ENCODE measurements at places on chromosomes 7 and 10.
A peak's percentile ranks its signal among the peaks of the same experiment; 100 is the strongest.

GRCh38 chr7:1943326-1943725 is 273.2 kb downstream of the ELFN1 start:
- DNase-seq, result no peak

- DNase-seq, result no peak
Measured at GRCh38 chr10:3886641-3887251, 101.7 kb upstream of the KLF6 start.

DNA sequence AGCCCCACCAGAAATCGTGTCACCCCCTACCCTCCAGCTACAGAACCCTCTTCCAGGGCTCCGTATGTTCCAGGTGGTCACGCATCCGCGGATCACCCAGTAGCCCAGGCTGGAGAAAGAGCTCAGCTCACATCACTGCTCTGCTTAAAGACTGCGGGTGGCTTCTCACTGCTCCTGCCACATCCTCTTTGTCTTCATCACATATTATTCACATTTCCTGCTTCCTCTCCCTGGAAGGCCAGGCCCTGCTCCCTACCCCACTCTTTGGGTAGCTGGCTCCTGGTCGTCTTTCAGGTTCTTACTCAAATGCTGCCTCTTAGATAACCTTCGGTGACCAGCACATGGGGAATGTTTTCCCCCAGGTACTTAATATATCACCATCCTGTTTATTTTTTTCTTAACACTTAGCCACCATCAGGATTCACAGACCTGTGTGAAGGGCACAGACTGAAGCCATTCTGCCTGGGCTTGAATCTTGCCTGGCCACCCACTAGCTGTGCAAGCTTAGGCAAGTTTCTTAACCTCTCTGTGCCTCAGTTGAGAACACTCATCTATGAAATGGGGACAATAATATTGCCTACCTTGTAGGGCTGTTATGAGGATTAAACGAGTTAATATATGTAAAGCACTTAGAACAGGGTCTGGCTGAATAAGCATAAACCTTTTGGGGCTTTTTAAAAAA is 307.8 kb downstream of the PRPF18 start:
- no peak for DNase-seq

GRCh38 chr10:14554091-14554490 is 220.6 kb downstream of the FAM107B start:
- no peak for DNase-seq

DNA sequence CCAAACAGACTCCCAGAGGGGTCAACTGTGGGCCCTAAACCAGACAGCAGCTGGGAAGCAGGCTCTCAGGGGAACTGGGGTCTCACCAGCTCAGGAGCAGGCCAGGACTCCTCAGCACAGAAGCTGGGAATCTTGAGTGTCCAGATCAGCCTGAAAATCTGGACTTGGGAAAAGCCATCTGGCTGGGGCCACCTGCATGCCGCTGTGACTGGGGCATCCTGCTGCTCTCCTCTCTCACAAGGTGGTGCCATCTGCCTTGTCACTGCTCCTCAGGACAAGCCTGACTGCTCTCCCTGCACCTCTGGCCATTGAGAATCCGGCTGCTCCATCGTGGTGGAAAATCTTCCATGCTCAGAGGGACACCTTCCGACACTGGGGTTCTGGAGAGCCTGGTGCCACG is 141.4 kb downstream of the PLPP4 start:
- no peak for DNase-seq

GRCh38 chr10:111075577-111076185 is 1.1 kb upstream of the ADRA2A start:
- DNase-seq, result no peak

DNA sequence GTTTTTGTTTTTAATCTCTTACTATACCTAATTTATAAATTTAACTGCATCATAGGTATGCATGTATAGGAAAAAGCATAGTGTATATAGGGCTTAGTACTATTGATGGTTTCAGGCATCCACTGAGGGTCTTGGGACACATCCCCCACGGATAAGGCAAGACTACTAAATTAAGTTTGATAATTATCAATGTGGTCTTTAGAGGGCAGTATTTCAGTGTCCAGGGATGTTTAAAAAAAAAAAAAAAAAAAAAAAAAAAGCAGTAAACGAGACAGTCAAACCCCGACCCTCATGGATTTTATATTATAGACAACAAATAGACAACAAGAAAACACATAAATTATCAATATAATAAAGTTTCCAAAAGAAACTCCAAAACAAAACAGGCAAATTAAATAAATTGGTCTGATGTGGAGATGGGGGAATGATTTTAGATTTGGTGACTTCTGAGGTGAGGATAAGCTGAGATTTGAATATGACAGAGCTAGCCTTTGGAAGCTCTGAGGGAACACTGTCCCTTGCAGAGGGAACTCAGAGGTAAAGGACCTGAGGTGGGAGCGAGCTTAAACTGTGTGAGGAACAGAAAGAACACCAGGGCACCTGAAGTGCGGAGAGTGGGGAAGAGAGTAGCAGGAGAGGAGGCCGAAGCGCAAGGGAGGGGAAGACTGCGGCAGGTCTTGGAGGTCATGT is 14.8 kb downstream of the ACSM6 start:
- no peak for DNase-seq

GRCh38 chr7:121558288-121558687 is 162.2 kb upstream of the FAM3C start:
- no peak for DNase-seq

GRCh38 chr7:132655131-132655727 is 79.0 kb upstream of the PLXNA4 start:
- DNase-seq, result peak; percentile 70

GRCh38 chr7:31811650-31812461 is 124.8 kb downstream of the PPP1R17 start:
- DNase-seq, result no peak

DNA sequence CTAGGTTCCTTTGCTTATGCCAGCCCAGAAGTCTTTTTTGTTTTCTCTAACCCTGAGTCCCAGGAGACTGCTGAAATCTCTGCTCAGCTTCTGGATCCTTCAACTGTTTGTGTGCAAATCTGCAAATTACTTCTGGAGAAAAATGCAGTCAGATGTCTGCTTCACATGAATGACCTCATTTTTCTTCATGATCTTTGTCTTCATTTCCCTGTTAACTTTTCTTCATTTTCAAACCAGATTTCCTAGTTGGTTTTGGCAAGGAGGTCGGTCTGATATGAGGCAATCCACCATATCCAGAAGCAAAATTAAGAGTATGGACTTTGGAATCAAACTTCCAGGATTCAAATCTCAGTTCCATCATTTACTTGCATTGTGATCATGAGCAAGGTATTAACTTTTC is 66.8 kb downstream of the ZNF503 start:
- DNase-seq, result no peak

- DNase-seq, result no peak
Measured at GRCh38 chr10:29555091-29555745, 79.6 kb downstream of the SVIL start.

DNA sequence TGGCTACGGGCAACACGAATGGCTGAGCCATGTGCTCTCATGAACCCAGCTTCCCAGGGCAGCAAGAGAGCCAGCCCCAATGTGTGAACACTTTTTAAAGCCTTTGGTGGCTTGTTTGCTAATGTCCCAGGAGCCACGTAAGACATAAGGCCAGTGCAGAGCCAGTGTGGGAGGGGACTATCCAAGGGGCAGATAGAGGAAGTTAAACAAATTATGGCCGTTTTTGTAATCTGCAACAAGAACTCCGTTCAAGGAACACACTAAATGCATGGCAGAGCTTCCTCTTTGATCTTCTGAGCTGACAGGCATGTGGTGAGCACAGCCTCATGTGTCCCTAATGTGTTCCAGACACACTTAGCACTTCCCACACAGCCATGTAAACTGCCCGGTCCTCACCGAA is 133.3 kb downstream of the TEX36 start:
- no peak for DNase-seq

GRCh38 chr10:99329304-99329553 is at the start of gene CNNM1:
TSS of gene CNNM1 (plus strand) at chr10:99329356. CDS start at chr10:99329388, 32 bp downstream.
- no peak for DNase-seq

- DNase-seq, result no peak
Measured at GRCh38 chr7:1758028-1758858, 88.2 kb downstream of the ELFN1 start.

GRCh38 chr10:75352650-75353049 is 48.9 kb downstream of the ZNF503 start:
- no peak for DNase-seq

DNA sequence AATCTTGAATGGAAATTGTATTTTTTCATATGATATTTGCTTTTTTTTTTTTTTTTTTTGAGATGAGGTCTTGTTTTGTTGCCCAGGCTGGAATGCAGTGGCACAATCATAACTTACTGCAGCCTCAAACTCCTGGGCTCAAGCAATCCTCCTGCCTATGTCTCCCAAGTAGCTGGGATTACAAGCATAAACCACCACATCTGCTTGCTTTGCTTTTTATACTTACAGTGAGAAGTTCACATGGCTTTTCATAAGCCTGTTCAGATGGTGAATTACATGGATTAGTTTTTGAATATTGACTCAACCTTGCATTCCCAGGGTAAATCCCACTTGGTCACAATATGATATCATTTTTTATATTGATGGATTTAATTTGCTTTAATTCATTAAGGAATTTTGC is 22.0 kb downstream of the LRRD1 start:
- no peak for DNase-seq

- no peak for DNase-seq
Measured at GRCh38 chr7:2471396-2471795, 4.8 kb downstream of the GRIFIN start.

GRCh38 chr7:29090151-29090805 is 56.1 kb downstream of the CPVL start:
- no peak for DNase-seq

- DNase-seq, result no peak
Measured at GRCh38 chr7:111264981-111265380, 174.1 kb downstream of the LRRN3 start.

DNA sequence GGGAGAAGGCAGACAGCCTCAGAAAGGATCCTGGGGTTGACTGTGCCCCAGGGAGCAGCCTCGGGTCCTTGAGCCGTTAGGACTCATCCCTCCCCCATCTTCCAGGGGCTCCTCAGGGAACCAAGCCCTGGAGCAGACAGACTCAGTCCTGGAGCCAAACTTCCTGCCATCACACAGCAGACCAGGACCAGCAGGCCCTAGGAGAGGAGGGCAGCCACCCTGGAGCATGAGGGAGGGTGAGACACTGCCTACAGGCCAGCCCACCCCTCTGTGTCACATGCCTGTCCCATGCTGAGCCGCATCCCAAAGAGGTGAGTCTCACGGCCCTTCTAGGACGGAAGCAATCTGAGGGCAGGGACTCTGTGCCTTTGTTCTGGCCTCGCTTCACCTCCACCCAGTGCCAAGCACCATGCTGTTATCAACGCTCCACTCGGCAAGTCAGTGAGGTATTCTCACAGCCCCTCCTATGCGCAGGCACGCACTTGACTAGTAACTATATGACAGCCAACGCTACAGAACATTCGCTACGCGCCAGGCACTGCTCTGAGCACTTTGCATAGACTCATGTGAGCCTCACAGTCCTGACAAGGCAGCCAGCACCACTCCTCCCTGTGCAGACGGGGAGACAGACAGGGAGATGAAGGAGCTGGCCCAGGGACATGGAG is 19.1 kb downstream of the MAD1L1 start:
- DNase-seq, result no peak

DNA sequence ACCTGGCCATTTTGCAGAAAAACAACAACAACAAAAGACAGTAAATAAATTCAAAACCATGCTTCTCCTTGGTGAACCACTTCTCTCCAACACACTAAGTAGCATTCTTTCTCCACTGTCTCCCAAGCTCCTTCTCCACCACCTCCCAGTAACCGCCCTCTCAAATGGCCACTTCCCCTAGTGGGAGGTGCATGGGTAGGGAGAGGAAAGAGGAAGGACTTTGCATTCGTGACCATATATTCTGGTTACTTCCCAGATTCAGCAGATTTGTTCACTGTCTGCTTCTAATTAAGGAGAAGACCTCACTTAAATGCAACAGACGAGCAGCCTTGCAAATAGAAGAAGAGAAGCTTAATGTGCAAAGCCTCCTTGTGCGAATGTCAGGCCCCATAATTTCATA is 166.8 kb downstream of the SORCS1 start:
- no peak for DNase-seq

GRCh38 chr7:373818-374705 is 84.1 kb downstream of the FOXL3 start:
- DNase-seq, result no peak

- no peak for DNase-seq
Measured at GRCh38 chr7:27917119-27917518, 177.2 kb downstream of the TAX1BP1 start.

- peak; percentile 52 for DNase-seq
Measured at GRCh38 chr10:22652988-22653481, 61.3 kb downstream of the PIP4K2A start.

- peak; percentile 52 for DNase-seq
Measured at GRCh38 chr10:60732198-60732806, 46.0 kb upstream of the CDK1 start.

DNA sequence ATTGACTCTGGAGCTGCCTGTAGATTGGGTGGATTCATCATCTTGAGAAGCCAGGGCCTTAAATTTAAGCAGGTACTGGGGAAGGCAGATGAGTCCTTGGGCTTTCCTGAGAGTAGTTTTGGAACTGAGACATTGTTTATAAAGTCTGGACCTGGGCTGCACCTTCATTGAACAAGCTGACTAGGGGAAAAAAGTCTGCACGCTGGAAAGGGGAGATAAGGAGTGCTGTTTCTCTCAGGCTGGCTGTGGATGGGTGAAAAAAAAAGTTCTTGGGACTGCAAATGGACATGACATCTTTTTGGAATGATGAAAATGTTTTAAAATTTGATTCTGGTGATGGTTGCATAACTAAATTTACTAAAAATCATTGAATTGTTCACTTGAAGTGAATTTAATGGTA is 12.0 kb downstream of the SEC24C start:
- DNase-seq, result no peak

- no peak for DNase-seq
Measured at GRCh38 chr7:84204655-84205054, 10.1 kb upstream of the SEMA3A start.

GRCh38 chr7:142152076-142152475 is 40.6 kb downstream of the MGAM2 start:
- no peak for DNase-seq

- no peak for DNase-seq
Measured at GRCh38 chr10:21497177-21497807, 28.2 kb downstream of the SKIDA1 start.

GRCh38 chr7:29290829-29291228 is 96.3 kb downstream of the CHN2 start:
- no peak for DNase-seq

- no peak for DNase-seq
Measured at GRCh38 chr10:85648279-85648754, 718.3 kb downstream of the GRID1 start.

- DNase-seq, result no peak
Measured at GRCh38 chr7:25059576-25059975, 65.5 kb downstream of the CYCS start.

- DNase-seq, result no peak
Measured at GRCh38 chr7:134113655-134114054, 13.5 kb upstream of the LRGUK start.
